ENCODE measurements at places on chromosomes 5 and 9. TPM values are rescaled to one million over a fixed set of nuclear protein-coding genes. Genes with fewer than 3 reads are reported as not detected.

DNA sequence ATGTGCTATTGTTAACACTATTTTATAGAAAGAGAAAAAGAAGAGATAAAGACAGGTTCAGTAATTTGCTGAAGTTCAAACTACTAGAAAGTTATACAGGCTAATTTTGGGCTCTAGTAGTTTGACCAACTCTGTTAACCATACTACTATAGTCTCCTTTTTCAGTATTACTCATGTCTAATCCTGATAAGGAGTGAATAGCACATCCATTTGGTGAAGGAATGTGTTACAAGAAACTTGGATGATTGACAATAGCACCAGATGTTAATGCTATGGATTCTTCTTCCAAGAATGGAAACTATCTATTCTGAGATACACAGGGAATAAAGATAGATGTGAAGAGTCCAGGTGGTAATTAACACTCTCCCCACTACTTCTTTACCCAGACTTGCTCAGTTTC, 677.3 kb downstream of the PRELID2 start:
- no peak for DNase-seq

DNA sequence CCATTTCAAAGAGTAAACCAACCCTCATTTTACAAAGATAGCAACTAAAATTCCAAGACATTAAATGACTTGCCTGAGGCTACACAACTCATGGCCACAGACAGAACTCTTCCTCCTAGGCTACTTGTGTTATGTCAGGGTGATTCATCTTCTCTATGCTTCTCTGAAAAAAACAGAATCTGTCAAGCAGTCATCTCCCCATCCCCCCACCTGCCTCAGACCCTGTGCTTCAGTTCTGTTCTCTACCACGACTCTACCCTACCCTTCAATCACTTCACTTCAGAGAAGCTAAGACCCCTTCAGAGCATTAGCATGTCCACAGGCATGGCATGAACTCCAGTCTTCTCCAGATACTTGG, 277.7 kb upstream of the PTGER4 start:
- DNase-seq: no peak

- DNase-seq: no peak
These were observed 3.2 kb upstream of the TMEM245 start for GRCh38 chr9:109122726-109123621.

DNA sequence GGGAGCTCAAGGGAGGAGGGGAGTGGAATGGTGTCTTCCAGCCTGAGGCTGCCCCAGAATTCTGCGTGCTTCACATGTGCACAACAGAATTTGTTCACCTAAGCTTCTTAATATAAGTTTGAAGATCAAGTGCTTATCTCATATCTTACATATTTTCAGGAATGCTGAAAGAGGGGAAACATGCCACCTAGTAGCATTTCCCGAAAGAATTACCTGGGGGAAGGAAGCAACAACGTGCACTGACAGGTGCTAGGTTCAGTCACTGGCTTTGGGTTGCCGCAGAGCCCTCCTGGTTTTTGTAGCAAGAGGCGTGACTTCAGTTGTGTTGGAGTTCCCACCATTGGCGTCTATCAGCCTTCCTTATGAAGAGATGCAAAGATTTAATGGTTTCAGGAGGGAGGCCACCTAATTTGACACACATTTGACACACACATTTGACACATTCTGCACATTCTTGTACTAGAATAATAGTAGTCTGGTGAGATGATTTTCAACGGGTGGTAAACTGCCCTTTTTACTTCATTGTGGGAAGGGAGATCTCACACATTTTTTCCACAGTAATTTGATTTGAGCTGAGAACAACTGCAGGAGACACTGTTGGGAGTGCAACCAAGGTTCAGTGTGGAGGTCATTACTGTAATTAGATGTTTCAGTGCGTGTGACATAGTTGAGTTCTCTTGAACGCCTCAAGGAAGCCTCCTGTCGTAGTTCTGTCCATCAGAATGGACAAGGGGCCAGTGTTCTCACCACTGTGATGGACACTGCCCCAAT, 481.3 kb downstream of the CCDC171 start:
- no peak for DNase-seq

DNA sequence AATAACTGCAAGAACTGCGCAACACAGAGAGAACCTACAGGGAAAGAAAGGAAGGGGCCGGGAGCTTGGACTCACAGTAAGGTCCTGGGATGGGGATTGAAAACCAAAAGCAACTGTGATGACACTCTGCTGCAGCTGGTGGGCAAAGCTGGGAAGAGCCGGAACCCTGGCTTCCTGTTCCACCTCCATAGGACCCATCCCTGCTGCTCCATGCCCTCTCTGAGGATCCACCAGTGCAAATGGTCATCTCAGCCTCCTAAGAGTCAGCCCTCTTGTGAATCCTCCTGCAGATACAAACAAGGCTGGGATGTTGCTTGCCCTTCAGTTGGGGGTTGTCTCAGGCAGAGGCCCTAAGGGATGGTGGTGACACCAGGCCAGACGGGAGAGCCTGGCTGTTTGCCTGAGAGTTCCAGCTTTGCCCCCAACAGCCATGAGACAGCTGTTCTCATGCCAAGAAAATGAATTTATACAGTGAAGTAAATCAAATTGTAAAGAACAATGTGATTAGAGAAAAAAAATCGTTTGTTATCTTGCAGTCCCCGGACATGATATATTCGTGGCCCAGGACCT, 90.8 kb downstream of the TENT4A start:
- DNase-seq: no peak

DNA sequence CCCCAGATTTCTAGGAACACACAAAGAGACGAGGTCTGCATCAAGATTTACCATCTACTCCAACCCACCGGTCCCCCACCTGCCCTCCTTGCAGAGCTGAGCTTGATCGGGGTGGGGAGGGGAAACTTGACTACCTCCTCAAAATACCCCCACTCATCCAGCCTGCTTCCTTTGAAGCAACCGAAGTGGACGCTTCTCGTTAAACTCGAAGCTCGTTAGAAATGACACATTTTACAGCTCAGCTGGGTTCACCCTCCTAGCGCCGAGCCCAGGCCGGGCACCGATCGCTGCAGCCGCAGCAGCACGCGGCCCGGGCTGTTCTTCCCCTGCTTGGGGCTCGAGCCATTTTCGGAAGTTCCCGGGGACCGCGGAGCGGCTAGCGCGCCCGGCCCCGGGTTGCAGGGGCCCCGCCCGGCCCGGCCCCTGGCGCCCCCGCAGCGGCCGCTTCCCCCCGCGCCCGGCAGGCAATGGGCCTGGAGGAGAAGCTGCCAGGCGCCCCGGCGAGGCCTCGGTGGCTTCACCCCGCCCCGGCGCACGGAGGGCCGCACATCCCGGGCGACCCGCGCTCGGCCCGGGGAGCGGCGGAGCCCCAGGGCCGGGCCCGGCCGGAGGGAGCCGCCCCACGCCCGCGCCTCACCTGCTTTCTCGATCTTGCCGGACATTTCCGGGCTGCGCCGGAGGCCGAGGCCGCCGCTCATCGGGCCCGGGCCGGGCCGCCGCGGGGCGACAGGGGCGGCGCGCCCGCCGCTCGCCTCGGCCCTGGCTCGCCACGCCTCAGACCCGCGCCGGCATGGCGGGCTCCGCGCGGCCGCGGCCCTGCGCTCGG, 530 bp downstream of the RAPGEF1 start:
- DNase-seq: no peak

Gene PITX1
- polyA plus RNA-seq: 0.32 TPM

Data from left lung (tissue), 14 donors.